ENCODE measurements at places on chromosomes 6 and 20. TPM values are rescaled to one million over a fixed set of nuclear protein-coding genes. Genes with fewer than 3 reads are reported as not detected.

SLC17A5 gene
- polyA plus RNA-seq = 7.2 TPM

TBC1D7 gene
- 14.8 TPM for polyA plus RNA-seq

KCNK5 gene
- polyA plus RNA-seq = 0.06 TPM

CCN6 gene
- polyA plus RNA-seq = not detected

BCL2L1 gene
- 48.2 TPM for polyA plus RNA-seq

OR2J3 gene
- not detected for polyA plus RNA-seq

EYS gene
- polyA plus RNA-seq = not detected

TNXB gene
- 13.6 TPM for polyA plus RNA-seq

ADAM33 gene
- 4.3 TPM for polyA plus RNA-seq

OOEP gene
- 0.15 TPM for polyA plus RNA-seq

SPATA2 gene
- 15.0 TPM for polyA plus RNA-seq

PREX1 gene
- polyA plus RNA-seq = 4.0 TPM

RCAN2 gene
- 20.0 TPM for polyA plus RNA-seq

PLN gene
- 214 TPM for polyA plus RNA-seq

PSORS1C2 gene
- not detected for polyA plus RNA-seq

NKX2-2 gene
- not detected for polyA plus RNA-seq

KCNS1 gene
- not detected for polyA plus RNA-seq

OTOR gene
- polyA plus RNA-seq = not detected

C4B gene
- 3.3 TPM for polyA plus RNA-seq

TAP2 gene
- polyA plus RNA-seq = 7.7 TPM

FAM83D gene
- not detected for polyA plus RNA-seq

OARD1 gene
- polyA plus RNA-seq = 52.3 TPM

DEF6 gene
- 0.69 TPM for polyA plus RNA-seq

TFAP2C gene
- polyA plus RNA-seq = 0.04 TPM

BPI gene
- 0.06 TPM for polyA plus RNA-seq

NKAPL gene
- polyA plus RNA-seq = 27.3 TPM

MYB gene
- polyA plus RNA-seq = 0.07 TPM

PAX1 gene
- polyA plus RNA-seq = 0.05 TPM

PSMB9 gene
- polyA plus RNA-seq = 13.2 TPM

OR5V1 gene
- not detected for polyA plus RNA-seq

CPXM1 gene
- polyA plus RNA-seq = 0.30 TPM

PPP1R3G gene
- 0.13 TPM for polyA plus RNA-seq

HDGFL1 gene
- polyA plus RNA-seq = not detected

DPPA5 gene
- not detected for polyA plus RNA-seq

TCF19 gene
- polyA plus RNA-seq = 4.8 TPM

SLC35F1 gene
- polyA plus RNA-seq = 0.18 TPM

MUC21 gene
- 0.07 TPM for polyA plus RNA-seq

OLIG3 gene
- not detected for polyA plus RNA-seq

HRH3 gene
- polyA plus RNA-seq = 0.03 TPM

MYT1 gene
- polyA plus RNA-seq = under 0.01 TPM

SMPDL3A gene
- 36.1 TPM for polyA plus RNA-seq
